ENCODE measurements at places on chromosomes 11 and 22.

DNA sequence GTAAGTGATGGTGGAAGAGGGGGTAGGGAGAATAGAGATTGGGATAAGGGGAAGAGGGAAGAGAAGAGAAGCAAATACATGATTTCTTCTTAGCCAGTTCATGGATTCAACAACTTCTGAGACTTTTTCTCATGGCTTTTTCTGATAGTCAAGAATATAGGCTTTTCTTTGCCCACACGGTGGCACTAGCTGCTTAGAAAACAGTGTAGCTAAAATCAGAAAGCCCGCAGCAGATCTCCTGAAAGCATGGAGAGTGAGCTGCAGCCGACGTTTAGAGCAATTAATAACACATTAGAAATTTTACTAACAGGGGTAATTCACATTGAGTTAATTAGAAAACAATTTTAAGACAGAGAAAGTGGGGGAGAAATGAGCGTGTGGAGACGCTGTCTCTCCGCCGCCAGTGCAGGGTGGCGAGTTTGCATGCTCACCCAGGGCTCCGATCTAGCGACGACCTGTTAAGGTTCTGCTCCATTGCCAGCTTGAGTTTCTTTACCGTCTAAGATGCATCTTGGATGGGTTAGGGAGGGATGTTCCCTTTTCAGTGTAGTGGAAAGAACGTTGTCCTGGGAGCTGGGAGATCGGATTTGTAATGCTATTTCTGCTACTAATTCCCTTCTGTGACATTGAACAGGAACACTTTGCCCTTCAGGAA, 3.3 kb upstream of the RAG1 start:
- peak; percentile 3 for DNase-seq

- no peak for DNase-seq
Measured at GRCh38 chr11:71232364-71232763, 20.0 kb downstream of the SHANK2 start.

DNA sequence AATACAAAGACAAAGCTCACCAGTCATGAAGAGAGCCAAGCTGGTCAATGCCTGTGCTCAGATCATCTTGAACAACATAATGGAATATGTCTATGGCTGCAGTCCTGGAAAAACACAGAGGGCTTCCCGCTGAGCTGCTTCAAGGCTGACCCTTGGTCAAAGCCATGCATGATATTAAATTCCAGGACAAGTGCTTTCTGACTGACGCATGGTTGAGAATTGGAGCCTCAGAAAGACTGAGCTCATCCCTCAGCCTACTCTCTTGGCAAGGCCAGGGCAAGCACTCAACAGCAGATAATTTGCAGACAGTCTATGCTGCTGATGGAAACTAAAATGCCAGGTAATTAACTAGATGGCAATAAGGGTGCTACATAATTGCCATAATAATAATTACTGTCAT, 89.2 kb downstream of the GALNT18 start:
- DNase-seq, result no peak

DNA sequence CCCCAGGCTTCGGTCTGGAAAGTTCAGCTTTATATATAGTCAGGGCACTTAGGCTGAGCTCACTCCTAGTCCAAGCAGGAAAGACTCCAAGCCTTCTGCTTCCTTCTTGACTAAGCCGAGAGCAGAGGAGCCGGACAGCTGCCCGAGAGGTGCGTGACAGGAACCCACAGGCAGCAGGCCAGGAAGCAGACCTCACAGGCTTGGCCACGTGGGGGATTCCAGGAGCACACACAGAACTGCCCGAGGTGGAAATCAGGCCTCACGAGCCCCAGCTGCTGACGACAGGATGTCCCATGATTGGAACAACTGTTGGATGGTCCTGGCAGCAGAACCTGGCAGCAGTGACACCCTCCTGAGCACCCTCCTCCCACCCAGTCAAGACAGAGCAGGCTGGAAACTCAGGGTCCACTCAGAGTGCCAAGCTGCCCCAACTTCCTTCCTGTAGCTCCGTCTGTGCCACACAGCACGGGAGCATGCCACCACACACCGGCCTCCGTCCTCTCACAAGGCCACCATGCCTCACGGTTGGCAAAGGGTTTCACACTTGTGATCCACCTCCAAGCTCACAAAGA, 5.4 kb downstream of the PLA2G6 start:
- DNase-seq, result peak; percentile 68

- DNase-seq, result no peak
Measured at GRCh38 chr11:36492724-36493304, 17.3 kb downstream of the TRAF6 start.

DNA sequence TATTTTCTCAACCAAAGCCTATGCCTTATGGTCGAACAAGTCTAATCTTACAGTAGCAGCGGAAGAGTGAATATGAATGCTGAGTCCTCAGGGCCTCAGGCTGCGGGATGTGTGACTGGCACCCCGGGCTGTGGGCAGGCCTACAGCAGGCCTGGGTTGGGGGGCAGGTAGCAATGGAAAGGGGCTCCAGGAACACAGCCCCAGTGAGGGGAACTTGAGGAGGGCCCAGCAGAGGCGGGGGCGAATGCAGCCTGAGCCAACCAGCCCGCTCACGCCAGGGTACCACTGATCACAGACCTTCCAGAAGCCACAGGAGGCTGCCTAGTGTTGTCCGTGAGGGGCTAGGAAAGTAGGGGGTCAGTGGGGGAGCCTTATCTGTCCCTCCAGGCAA, 11.3 kb upstream of the CD5 start:
- DNase-seq, result no peak

GRCh38 chr11:2366276-2366675, 10.8 kb upstream of the CD81 start:
- DNase-seq, result no peak

- no peak for DNase-seq
Measured at GRCh38 chr11:20363149-20363499, 390 bp upstream of the HTATIP2 start.

- peak; percentile 57 for DNase-seq
Measured at GRCh38 chr22:44684506-44685383, 17.3 kb upstream of the PRR5 start.

GRCh38 chr11:128532572-128533091, 54.7 kb downstream of the ETS1 start:
- no peak for DNase-seq

- no peak for DNase-seq
Measured at GRCh38 chr11:78933350-78933749, 358.7 kb upstream of the NARS2 start.

- no peak for DNase-seq
Measured at GRCh38 chr22:29346659-29347058, 31.2 kb upstream of the RASL10A start.

DNA sequence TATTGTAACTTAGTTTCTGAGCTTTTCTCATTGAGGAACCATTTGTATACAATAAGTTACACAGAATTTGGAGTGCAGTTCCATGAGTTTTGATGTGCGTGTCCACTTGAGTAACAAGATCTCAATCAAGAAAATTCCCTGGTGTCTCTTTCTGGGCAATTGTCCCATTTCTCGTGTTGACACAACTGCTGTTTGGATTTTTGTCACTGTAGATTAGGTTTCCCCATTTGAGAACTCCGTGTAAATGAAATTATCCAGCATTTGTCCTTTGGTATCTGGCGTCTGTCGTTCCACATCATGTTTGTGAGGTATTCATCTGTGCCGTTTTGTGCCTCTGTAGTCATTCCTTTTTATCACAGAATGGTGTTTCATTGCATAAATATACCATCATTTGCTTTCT, 547.0 kb downstream of the TBC1D22A start:
- DNase-seq, result no peak

GRCh38 chr11:8501836-8502235, 92.2 kb downstream of the STK33 start:
- DNase-seq, result no peak

GRCh38 chr22:44360668-44361381, 48.1 kb upstream of the SHISAL1 start:
- no peak for DNase-seq

- no peak for DNase-seq
Measured at GRCh38 chr22:27032091-27032761, 374.8 kb downstream of the MIAT start.

GRCh38 chr11:62181097-62181496, 8.9 kb upstream of the SCGB1D1 start:
- no peak for DNase-seq

DNA sequence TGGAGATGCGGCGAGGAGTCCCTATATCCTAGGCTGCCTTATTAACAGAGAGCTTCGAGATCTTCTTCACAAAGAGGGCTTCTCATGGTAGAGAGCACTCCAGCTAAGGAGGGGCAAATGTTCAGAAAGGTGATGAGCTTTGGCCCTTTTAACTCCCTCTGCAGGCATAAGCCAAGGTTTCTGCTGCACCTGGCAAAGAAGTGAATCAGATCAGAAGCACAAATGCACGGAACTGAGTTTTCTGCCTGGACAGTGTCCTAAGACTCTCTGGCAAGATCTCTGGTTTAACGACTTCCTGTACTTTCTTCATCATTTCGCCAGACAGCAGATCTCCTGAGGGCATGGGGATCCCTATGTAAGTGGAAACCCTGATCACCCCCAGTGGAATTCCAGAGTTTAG, 37.2 kb downstream of the POU2AF3 start:
- no peak for DNase-seq

GRCh38 chr11:11408436-11409221, 55.6 kb upstream of the CSNK2A3 start:
- DNase-seq, result no peak

DNA sequence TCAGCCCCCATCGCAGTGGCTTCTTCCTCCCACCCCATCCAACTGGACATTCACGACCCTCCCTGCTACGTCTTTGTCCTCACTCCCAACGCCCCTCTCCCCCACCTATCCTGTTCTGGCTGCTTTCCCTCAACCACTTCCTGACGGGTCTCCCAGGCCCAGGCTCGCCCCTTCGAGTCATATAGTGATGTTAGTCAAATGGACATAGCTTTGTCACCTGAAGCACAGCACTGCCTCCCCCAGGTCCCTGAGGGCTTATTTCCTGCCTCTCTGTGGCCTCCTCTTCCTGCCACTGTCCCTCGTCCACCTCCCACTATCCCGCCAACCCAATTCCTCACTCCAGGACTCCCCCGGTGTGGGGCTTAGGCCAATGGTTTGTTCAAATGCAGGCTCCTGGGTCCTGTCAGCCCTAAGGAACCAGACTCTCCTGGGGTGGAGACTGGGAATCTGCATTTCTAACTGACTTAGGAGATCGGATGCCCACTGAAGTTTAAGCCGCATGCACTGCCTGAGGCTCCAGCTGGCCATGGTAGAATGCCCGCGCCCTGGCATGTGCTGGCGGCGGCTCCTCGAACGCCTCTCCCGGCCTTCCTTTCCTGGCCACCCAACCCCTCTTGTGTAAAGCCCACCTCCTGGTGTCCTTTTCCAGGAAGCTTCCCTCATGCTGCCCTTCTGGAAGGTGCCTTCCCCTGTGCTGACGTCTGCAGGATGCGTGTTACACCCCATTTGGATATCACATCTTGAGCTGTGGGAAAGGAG, 18.3 kb downstream of the SUN2 start:
- DNase-seq, result no peak

GRCh38 chr11:109926941-109927340, 166.3 kb upstream of the ZC3H12C start:
- no peak for DNase-seq

GRCh38 chr22:44325718-44326490, 13.2 kb upstream of the SHISAL1 start:
- no peak for DNase-seq

- no peak for DNase-seq
Measured at GRCh38 chr11:69344570-69345145, 50.7 kb downstream of the MYEOV start.

GRCh38 chr11:121800731-121801393, 315.2 kb downstream of the BLID start:
- DNase-seq, result no peak

GRCh38 chr11:114358716-114359115, 41.6 kb downstream of the C11orf71 start:
- DNase-seq, result no peak

GRCh38 chr11:130431801-130432200, 3.4 kb upstream of the ADAMTS8 start:
- DNase-seq, result no peak

GRCh38 chr22:46695346-46696228, 42.5 kb downstream of the CERK start:
- no peak for DNase-seq

GRCh38 chr11:20037396-20038153, 122.7 kb downstream of the DBX1 start:
- DNase-seq, result no peak

- DNase-seq, result no peak
Measured at GRCh38 chr11:80584661-80585060, 1143.8 kb upstream of the TENM4 start.

- peak; percentile 49 for DNase-seq
Measured at GRCh38 chr11:63906585-63906984, 10.4 kb downstream of the RCOR2 start.

GRCh38 chr11:76588455-76589325, 81.9 kb downstream of the LRRC32 start:
- DNase-seq, result no peak

GRCh38 chr11:119976805-119977560, 160.9 kb downstream of the TRIM29 start:
- no peak for DNase-seq

DNA sequence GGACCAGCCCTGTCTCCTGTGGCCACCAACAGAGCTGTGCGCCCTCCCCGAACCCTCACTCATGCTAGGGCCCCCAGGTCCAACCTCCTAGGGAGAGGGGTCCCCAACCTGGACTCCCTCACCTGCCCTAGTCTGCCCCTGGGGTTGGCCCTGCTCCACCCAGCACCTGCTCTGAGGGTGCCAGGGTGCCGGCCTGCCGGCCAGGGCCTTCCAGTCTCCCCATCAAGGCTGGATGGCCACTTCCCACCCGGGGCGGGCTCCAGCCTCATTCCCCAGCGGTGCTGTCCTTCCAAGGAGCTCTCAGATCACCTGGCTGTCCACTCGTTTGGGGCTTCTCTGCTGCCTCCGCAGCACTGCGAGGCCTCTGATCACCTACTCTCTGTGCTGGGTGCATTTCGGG, 39.1 kb downstream of the CDKN1C start:
- DNase-seq, result no peak

DNA sequence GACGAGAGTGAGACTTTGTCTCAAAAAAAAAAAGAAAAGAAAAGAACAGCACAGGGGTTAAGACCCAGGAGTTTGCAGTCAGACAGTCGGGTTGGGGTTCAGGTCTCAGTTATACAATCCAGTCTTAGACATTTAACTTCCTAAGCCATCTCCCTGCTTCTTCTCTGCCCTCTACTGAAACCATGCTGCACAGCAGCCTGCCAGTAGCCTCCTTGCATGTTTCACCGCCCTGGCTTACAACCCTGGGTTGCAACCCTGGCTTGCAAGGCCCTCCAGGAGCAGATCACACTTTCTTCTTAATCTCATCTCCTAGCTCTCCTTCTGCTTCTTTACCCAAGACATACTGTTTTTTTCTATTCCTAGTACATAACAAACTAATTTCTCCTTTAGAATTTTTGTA, 5.9 kb upstream of the B3GAT3 start:
- DNase-seq, result peak; percentile 20

Data from T-helper 2 cell (primary cell).